ENCODE measurements at places on chromosomes 7 and 10.
A peak's percentile ranks its signal among the peaks of the same experiment; 100 is the strongest.

GRCh38 chr10:98020784-98021183 is 9.6 kb downstream of the CRTAC1 start:
- DNase-seq, result no peak

GRCh38 chr10:49761789-49762565 is at the start of gene OGDHL:
OGDHL (minus strand) TSS chr10:49762323; CDS start chr10:49758592, 3,731 bp downstream.
- DNase-seq, result peak; percentile 61

DNA sequence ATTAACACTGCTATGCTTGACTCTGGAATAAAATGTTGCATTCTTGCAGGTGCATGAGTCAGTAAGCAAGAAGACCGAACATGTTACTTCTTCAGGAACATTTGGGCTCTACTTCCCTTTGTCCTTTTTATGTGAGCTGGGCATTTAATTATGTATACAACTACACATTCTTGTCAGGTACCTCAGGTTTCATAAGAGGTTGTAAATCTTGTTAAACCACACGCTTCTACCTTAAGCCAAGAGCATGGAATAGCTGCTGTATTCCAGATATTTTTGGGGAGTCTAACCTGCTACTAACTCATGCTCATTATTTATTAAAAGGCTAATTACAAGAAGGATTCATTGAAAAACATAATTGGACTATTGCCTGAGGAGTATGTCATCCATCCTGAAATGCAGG is 414.2 kb upstream of the KLF6 start:
- no peak for DNase-seq

GRCh38 chr7:83532219-83532618 is 116.7 kb downstream of the SEMA3E start:
- no peak for DNase-seq

- no peak for DNase-seq
Observed at GRCh38 chr7:28065721-28066285, 114.8 kb downstream of the JAZF1 start.

Measured in H54 (cell line).